Fibroblast of upper back skin (primary cell): ENCODE measurements at places on chromosomes 2 and 18.

DNA sequence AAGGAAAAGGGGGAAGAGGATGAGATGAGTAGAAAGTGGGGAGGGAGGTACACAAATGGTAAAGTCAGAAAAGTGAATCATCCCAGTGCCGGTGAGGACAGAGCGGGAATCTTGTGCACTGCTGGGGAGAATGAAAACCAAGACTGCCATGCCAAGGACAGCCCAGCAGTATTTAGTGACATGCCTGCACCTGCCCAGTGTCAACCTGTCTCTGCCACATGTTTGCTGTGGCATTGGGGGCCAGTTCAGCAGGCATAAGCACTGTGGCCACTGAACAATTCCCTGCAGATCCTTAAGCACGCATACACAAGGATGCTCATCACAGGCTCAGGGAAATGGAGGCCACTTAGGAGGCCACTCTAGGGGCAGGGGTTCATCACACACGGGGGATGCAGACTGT is 5.2 kb upstream of the KCNK3 start:
- no peak for DNase-seq

GRCh38 chr2:38026846-38027245 is 49.1 kb downstream of the CYP1B1 start:
- DNase-seq, result no peak

GRCh38 chr2:224775647-224776046 is 59.5 kb upstream of the CCDC195 start:
- no peak for DNase-seq

DNA sequence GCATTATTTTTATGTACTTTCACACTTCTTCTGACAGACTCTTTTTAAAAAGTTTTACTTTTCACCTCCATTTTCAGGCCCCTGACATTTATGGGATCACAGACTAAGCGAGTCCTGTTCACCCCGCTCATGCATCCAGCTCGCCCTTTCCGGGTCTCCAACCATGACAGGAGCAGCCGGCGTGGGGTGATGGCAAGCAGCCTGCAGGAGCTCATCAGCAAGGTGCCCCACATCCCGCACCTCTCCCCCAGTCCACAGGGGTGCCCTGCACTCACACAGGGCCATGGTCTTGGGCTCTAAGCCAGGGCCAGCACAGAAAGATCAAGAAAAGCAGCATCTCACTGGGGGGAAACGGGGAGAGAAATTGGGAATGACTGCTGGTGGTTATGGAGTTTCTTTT is 8.6 kb downstream of the CIDEA start:
- DNase-seq, result no peak

DNA sequence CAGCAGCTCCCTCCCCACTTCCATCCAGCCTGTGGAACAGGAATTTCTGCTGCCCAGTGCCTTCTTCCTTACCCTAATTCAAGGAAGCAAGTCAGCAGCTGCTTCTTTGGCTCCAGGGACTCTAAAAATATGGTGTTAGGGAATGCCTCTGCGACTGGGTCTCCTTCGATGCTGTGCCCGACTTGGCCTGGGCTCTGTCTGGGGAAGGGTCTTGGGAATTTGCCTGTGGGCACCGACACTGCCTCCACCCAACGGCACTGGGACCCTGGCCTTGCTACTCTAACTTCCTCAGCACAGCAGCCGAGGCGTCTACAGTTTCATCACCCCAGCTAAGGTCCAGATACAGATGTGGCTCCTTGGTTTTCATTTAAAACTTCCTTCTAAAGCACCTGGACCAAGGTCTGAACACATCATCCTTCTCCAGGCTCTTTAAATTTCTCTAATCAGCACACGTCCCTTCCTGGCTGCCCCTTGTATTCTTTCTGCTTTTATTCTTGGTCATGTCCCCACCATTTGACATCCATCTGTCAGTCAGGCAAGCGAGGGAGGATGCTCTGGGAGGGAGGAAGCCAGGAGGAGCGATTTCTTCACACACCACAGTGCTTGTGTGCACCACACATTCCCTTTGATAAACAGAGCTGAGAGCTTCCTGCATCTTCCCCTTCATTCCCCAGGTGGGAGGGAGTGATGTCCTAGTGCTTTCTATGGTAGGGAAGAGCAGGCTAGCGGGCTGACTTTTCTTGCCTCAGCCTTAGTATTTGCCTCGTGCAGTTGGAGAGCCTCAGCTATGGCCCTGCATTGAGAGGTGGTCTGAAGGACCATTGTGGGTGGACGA is 6.8 kb downstream of the LBH start:
- peak; percentile 44 for DNase-seq

DNA sequence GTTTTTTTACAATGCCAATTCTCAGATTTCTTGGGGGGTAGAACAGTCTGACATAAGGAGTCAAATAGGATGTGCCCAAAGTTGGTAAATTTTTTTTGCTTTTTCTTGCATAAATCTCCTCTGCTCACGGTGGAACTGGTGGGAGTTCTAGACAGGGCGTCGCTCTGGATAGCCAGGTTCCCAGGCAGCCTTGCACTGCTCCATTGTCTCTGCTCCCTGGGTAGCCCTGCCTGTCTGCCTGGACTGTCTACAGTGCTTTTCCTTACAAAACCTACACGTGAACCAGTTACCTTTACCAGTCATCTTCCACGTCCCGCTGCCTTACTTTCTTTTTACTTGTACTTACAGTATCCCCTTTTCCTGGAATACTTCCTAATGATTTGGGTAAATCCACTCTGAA is 117.1 kb downstream of the ZNF407 start:
- no peak for DNase-seq

DNA sequence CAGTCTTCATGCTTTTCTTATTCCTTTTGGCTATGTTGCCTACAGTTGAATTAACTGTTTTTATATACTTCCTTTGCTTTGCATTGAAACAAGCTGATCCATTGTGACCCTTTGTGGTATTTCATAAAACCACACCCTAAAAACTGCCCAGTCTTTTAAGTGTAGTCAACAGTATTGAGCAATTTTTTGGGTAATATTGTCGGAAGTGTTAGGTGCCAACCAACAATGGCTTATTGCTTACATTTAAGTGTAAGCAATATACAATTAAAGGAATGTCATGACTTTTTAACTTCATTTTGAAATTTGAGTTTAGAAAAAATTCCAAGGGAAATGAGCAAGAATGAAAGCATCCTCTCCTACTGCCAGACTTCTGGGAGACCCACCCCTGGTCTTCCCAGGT is 174.1 kb downstream of the NEDD4L start:
- peak; percentile 31 for DNase-seq

GRCh38 chr2:210503001-210503623 is 26.6 kb upstream of the LANCL1 start:
- DNase-seq, result peak; percentile 35

- DNase-seq, result no peak
These were observed 13.4 kb upstream of the RBMS1 start for GRCh38 chr2:160507046-160507407.

DNA sequence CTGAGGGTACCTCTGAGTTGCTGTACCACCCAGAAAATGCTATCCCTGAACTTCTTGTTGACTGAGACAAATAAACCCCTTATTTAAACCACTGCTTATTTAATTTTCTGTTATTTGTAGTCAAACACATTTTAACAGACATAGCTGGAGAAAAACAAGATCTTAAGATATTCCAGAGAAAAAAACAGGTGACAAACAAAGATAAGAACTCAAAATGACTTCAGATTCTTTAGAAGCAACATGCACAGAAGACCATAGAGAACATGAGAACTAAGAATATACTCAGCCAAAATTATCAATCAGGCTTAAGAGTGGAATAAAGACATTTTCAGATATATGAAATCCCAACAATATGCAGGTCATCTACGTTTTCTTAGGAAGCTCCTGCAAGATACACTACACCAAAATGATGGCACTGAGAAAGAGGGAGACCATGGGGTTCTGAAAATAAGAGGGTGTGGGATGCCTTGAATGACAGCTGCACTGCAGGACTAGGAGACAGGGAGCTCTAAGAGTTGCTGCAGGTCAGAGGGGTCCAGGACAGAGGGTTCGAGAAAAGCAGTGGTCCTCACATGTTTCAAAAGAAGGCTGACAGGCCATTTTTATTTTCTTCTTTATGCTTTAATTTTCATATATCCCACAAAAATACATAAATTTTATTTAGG is 38.4 kb downstream of the ADAM17 start:
- no peak for DNase-seq

GRCh38 chr2:101307950-101308431 is 510 bp downstream of the RNF149 start:
- no peak for DNase-seq

DNA sequence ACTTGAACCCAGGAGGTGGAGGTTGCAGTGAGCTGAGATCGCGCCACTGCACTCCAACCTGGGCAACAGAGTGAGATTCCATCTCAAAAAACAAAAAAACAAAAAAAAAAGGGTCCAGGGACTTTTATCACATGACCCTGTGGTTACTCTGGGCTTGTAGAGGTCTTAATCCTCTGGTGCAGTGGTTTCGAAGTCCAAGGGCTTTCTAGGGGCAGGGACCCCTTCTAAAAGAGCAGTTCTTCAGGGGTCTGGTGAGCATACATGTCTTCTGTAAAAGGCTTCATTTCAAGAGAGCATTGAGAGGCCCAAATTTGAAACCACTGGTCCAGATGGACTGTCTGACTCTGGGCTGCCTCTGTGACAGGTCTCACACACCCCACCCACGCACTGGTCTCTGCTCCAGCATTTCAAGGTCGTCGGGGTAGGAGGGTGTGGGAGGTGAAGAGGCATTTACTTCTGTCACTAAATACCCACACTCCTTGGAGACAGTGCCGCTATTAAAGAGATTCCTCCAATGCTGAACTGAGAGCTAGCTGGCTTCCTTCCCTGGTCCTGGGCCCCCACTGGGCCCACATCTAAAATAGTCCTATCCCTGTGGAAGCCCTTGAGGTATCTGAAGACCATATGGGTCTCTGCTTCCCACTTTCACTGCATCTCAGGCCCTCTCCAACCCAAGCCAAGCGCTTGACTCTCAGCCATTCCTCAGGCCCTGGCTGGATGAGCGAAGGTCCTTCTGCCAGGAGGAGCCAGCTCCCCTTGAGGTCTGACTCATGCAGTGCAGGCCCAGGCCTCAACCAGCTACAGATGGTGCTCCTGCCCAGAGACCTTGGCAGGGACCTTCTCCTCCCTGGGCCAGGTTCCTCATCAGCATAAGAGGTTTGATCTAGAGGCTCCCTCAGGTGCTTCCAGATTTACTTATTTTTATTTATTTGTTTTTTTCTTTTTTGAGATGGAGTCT is 44.8 kb downstream of the PAX8 start:
- no peak for DNase-seq

DNA sequence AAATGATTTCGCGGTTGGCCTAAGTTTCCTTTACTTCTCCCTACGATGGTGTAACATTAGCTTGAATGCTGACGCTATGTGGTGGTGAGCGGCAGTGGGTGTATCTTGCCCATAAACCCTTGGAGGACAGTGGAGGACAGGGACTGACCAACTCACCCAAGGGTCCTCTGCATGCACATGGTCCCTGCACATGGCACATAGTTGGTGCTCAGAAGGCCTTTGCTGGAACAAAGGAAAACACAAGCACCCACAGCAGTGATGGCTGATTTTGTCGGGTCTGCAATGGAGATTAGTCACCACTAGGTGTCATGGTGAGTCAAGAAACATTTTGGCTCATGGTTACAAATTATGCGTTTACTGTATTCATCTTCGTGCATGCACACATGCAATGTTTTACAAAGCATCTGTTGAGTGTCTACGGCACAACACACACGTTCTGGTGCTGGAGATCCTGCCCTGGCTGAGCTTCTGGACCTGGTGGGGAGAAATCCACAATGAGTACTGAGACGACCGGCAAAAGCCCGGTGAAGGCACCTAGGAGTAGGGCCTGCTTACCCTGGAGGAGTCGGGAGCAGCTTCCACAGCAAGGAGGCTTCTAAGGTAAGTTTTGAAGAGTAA is 44.0 kb downstream of the PDCL3 start:
- peak; percentile 31 for DNase-seq

GRCh38 chr2:207073801-207074678 is 91.7 kb downstream of the KLF7 start:
- DNase-seq, result peak; percentile 17
